ENCODE measurements at places on chromosomes 5 and 9.

DNA sequence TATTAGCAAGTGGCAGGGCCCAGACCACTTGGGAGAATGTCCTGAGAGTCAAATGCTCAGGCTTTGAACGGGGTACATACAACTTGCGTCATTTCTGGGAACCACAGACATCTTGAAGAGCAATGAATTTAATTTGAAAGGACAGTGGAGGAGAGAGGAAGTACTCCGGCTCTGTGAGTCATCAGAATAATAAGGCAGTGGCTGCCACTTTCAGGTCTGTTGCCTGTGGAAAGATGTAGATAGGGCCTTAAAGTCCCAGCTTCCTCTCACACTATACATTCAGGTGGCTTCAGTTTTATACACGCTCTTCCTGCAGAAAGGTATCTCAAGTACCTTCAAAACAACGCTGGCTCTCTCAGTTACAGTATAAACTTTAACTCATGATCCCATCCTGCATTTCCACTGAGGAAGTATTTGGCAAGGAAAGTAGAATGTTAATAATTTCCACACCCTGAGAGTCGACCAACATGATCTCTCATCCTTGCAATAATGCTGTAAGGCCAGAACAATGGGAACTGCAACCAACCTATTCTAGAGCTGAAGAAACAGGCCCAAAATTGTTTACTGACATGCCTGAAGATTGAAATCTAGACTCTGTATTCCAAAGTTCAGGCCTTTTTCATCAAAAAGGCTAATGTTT lies 6.8 kb upstream of the PRUNE2 start:
- DNase-seq: no peak

GRCh38 chr5:163772644-163773043 lies 267.2 kb downstream of the MAT2B start:
- DNase-seq: no peak

- DNase-seq: no peak
These were observed 140.9 kb downstream of the CCDC171 start for GRCh38 chr9:15693701-15694100.

GRCh38 chr9:84027201-84027600 lies 46.6 kb downstream of the RMI1 start:
- DNase-seq: no peak

DNA sequence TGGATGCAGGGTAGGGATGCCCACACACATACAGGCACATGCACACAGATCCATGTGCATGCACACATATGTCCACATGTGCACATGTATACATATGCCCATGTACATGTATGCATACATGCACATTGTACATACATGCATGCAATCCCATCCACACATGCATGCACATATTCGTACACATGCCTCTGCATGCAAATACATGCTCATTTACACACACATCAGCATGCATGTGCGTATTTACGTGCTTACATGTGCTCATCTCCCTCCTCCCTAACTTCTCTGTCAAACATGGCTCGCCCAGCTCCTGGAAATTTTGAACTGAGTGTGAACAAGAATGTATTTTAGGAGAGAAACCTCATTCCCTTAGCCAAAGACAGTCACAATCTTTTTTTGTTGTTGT lies 6.2 kb downstream of the KCNT1 start:
- DNase-seq: no peak

DNA sequence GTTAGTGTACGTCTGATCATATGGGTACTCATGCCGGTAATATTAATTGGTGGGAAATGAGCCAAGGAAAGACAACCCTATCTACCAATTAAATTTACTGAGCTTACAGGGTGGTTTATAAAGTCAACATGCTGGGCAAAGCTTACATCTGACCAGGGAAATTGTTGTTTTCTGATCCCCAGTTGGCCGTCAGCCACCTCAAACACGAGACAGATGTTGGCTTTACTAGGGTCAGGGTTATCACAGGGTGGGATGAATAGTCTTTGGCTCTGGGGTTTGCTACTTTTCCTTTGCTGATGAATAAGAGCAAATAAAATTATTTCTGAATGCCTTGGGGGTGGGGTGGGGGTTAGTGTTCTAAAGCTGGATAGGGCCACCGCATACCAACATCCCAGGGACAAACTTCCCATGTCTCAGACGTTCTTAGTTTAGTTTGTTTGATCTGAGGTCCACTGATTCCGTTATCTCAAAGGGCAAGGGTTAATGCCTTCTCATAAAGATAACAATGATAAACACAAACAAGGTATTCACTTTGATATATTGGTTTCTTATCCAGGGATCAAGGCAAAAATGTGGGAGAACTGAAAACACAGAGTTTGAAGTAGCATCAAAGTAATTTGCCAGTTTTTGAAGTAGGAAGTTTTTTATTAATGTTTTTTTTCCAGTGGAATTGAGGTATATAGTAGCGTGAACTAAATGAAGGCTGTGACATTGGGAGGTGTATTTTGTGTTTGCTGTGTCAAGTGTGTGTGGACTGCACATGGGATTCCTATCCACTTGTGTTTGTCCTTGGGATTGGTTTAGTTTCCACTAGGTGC lies 109.1 kb upstream of the RPS23 start:
- no peak for DNase-seq

- no peak for DNase-seq
These were observed 14.8 kb upstream of the EXOC3 start for GRCh38 chr5:428219-428618.

DNA sequence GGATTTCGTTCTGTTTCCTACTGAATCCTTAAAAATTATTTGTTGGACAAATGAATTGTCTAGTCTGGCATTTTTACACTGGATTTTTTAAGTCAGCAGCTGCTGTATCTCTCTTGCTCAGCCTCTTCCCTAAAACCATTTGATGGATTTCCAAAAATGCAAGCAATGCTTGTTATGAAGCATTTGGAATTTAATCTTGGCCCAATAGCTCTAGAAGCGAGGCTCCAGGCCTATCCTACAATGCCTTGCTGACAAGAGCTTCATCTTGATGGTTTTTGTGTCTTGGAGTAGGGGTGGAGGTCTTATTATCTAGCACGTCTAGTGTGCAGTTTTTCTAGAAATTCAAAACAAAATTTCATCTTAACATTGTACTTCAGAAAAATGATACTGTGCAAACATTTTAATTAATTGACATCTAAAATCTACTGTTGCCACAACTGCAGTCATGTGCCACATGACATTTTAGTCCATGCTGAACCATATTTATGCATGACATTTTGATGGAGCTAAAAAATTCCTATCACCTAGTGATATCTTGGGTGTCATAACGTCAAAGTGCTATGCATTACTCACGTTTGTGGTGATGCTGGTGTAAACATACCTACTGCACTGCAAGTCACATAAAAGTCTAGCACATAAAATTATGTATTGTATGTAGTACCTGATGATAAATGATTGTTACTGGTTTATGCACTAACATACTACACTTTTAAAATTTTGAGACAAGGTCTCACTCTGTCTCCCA lies 5.9 kb upstream of the RAD23B start:
- no peak for DNase-seq

GRCh38 chr5:57468481-57469163 lies 14.0 kb downstream of the ACTBL2 start:
- DNase-seq: no peak

DNA sequence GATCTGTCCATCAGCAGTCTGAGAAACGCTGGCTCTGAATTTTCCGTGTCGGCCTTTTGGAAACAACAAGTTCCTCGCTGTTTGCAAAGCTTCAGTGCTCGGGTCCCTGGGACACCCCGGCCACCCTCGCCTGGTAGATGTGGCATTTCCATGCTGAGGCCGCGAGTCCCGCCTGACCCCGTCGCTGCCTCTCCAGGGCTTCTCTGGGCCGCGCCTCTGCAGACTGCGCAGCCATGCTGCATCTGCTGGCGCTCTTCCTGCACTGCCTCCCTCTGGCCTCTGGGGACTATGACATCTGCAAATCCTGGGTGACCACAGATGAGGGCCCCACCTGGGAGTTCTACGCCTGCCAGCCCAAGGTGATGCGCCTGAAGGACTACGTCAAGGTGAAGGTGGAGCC lies 4.7 kb downstream of the NTNG2 start:
- no peak for DNase-seq

DNA sequence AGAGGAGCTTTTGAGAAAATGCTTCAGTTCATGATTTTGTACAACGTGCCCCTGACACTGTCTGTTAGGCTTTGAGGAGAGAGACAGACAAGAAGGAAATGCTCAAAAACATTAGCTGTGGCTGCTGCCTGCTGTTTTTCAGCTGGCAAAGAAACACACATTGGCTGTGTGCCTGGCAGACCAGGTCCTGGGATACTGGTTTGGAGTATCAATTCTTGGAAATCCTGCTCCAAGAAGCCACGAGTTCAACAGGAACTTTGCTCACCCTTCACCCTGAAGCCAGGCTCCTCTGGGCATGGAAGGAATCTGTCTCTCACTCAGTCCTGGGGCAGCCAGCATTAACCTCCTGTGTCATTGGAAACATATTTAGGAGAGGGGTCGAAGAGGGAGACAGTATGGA lies 245.5 kb downstream of the AUH start:
- DNase-seq: no peak

- no peak for DNase-seq
These were observed 966.8 kb upstream of the CTNND2 start for GRCh38 chr5:12870872-12871539.

GRCh38 chr5:72940082-72940481 lies 15.8 kb upstream of the FCHO2 start:
- no peak for DNase-seq

DNA sequence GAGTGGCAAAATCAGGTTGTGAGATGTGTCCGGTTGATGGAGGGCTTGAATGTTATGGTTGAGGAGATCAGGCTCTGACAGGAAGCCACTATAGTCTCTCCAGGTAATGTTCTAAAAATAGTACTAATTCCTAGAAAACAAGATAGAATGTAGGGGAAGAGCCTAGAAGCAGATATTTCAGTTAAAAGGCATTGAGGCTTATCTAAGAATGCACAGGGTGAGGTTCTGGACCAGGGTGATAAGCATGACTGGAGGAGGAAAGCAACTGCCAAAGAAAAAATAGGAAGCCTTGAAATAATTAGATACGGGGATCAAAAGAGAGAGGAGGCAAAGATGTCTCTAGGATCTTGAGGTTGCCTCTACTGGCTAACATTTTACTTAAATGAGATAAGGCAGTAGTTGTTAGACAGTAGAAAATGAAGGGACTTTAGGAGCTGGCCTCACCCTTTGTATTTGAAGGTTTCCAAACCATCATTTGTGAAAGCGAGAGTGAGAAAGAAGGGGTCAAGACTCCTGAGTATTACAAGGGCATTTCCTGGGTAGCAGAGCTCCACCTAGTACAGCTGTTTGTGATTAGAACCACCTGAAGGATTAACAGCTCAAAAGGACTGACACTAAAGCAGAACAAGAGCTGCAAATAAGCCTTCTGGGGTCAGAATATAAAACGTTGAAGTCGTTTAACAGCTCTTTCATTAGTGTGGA lies 15.4 kb upstream of the ARL15 start:
- no peak for DNase-seq

GRCh38 chr9:87097238-87097637 lies 149.9 kb upstream of the GAS1 start:
- DNase-seq: no peak

DNA sequence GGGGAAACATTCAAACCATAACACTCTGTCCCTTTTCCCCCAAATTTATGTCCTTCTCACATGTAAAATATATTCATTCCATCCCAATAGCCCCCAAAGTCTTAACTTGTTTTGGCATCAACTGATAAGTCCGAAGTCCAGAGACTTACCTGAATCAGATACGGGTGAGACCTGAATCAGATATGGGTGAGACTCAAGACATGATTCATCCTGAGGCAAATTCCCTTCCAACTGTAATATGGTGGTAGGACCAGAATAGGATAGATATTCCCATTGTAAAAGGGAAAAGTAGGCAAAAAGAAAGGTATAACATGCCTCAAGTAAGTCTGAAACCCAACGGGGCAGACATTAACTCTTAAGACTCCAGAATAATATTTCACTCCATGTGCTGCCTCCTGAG lies 115.6 kb upstream of the CKMT2 start:
- no peak for DNase-seq

DNA sequence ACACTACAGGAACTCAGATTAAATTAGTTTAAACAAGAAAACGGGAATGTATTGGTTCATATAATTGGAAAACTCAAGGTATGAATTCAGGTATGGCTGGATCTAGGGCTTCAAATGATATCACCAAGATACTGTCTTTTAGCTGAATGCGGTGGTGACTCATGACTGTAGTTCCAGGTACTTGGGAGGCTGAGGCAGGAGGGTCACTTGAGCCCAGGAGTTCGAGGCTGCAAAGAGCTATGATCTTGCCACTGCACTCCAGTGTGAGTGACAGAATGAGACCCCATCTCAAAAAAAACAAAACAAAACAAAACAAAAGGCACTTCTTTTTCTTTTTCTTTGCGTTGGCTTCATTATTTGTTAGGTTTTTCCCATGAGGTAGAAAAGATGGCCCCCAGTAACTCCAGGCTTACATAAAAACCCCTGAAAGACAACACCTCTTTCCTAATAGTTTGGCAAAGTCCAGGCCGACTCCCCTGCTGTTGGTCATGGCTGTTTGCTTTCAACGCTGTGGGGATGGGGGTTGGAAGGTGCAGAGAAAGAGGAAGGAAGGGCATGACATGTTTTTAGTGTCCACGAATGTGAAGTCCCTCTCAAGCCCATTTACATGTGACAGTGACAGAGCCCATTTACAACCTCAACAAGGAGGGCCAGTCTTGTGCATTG lies 39.8 kb upstream of the CRB2 start:
- DNase-seq: no peak

DNA sequence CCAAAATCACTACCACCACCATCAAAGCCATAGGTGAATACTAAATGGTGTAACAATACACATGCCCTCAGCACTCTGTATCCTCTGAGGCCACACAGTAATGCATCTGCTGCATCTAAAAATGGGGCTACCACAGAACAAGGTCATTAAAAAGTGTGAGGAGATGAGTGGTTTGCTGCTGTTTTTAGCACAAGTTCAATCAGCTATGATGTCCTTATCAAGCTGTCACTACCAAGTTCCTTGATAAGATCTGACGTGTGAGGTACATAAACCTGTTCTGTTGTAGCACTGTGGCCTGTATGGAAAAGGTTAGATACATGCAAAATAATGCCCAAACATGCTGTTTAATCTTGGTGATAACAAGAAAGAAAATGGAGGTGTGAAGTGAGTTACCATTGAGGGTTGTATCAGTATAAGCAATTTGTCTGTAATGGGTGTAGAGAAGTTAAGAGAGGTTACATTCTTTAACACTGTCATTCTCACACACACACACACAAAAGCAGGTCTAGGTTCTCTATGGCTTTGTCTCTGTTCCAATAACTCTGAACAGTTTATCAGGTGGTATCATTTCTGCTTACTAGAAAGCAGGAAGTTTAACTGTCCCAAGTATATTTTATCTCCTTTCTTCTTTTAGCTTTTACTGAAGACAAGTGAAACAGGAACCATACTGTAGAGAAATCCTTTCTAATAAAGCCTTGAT lies 252.9 kb downstream of the CWC27 start:
- no peak for DNase-seq

All from stimulated activated CD4-positive, alpha-beta T cell treated with anti-CD3 and anti-CD28 coated beads, Interleukin-12 subunit alpha, Interleukin-12 subunit beta, amount 100 ng/mL, for 4 hours (primary cell).